ENCODE measurements at places on chromosomes 7 and 10.

- no peak for DNase-seq
These were observed 682.8 kb upstream of the NRP1 start for GRCh38 chr10:34017281-34017680.

GRCh38 chr10:83612050-83612449, 527.3 kb upstream of the GHITM start:
- no peak for DNase-seq

DNA sequence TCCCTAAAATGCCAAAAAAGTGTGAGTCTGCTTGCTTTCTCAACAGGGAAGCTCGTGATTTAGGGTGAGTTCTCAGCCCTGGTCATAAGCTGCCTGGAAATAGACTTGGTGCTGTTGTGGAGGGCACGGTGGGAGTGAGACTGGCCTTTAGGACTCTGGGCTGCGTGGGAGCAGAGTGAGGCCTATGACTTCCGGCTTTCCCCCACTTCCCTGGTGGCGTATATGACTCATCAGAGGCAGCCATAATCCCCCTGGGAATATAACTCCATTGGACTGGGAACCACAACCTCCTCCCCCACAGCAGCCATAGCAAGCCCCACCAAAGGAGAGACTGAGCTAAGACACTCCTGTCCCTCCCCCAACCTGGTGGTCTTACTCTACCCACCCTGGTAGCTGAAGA, 95.0 kb downstream of the PON1 start:
- DNase-seq: no peak

DNA sequence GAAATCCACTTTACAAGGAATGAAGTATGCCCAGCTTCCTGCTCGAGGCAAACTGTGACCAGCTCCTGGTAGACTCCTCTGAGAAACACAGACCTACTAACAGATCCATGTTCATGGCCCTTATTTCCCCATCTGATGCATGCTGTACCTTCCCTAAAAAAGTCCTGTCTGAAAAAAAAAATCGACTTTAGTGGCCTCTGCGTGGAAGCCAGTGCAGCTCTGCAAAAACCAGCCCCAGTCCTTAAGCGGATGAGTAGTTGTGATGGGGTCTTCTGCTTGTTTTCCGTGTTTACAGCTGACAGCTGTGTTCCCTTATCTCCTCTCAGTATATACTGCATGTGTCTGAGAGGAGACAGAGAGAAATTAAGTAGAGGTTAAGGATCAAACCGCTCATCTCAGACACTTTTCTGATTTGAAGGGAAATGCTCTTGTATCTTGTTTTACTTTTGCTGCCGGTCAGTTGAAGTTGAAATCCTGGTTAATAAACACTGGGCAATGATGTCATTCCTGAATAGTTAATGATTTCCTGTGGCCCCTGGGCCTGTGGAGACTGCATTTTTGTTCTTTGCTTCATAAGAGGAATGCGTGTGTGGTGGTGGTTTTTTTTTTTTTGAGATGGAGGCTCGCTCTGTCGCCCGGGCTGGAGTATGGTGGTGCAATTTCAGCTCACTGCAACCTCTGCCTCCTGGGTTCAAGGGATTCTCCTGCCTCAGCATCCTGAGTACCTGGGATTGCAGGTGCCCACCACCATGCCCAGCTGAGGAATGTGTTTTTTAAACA, 67.6 kb downstream of the DOCK1 start:
- peak; percentile 58 for DNase-seq

GRCh38 chr10:122419876-122420623, 34.4 kb upstream of the ARMS2 start:
- DNase-seq: peak; percentile 78

GRCh38 chr7:132247995-132248618, 328.2 kb downstream of the PLXNA4 start:
- no peak for DNase-seq

DNA sequence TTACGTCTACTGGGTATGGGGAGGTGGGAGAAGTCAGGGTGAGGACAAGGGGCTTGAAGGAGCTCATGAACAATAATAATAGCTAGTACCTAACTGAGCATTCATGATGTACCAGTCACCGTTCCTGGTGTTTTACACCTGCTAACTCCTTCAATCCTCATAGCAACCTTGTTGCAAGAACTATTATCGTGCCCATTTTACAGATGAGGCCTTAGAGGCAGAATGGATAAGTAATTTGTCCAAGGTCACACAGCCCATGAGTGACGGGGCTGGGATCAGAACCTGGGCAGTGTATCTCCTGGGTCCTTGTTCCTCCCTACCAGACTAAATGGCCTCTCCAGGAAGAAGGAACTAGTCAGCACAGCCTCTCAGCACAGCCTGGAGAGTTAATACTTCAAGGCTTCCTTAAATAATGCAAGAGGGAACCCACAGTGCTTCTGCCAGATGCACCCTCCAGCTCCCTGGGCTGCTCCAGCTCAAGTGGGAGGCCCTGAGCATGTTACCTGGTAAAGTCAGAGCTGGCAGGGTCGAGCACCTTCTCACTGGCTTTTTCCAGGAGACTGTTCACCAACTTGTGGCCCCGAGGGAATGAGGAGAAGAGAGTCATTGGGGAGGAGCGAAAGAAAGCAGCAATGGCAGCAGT, 28.8 kb downstream of the RRP12 start:
- DNase-seq: no peak

DNA sequence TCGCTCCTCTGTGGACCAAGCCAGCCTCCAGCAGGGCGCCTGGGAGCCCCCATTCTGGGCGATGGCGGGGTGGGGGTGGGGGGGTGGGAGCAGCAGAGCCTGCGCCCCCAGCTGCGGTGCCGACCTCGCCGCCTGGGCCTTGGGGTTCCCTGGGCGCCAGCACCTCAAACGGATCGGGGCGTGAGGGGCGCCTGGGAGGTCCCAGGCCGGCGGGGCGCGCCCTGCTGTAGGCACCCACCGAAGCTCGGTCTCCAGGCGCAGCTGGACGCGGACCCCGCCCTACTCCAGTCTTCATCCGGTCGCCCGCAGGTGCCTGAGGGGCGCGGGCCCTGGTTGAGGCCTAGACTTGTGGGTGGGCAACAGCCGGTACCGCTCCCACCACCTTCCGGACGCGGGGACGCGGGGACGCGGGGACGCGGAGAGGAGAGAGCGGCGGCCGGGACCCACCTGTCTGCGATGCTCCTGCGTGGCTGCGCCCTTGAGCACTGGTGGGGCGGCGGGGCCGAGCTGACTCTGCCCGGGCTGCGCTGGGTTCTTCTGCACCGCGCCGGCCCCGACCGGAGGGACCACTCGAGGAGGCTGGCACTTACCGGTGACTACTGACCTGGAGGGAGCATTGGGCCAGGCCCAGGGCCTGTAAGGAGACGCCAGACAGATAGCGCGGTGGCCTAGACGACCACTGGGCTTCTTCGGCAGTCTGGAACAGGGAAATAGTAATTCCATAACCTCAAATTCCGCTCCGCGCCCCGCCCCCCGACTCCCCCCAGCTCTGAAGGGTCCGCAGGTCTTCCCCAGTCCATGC, 5.5 kb upstream of the KCP start:
- DNase-seq: no peak

GRCh38 chr7:42315631-42316030, 78.6 kb upstream of the GLI3 start:
- peak; percentile 39 for DNase-seq

GRCh38 chr10:72557362-72557761, 68.5 kb downstream of the MICU1 start:
- no peak for DNase-seq

DNA sequence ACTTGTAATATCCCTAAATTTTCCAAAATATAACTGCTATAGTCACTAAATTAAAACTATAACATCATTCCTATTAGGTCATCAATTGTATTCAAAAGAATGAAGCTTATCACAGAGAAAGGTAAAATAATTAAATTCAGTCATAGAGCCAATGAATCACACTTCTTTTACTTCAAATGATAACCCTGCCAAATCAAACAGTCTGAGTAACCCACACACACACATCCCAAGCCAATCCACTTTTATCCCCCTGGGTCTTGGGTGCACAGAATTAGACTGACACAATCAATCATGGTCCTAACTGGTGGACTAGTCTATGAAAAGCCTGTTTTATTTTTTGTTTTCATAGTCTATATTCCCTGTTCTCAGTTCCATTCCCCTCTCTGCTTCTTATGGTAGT, 25.6 kb downstream of the CTNNA3 start:
- DNase-seq: no peak

GRCh38 chr7:83970081-83970480, 224.5 kb downstream of the SEMA3A start:
- DNase-seq: no peak

DNA sequence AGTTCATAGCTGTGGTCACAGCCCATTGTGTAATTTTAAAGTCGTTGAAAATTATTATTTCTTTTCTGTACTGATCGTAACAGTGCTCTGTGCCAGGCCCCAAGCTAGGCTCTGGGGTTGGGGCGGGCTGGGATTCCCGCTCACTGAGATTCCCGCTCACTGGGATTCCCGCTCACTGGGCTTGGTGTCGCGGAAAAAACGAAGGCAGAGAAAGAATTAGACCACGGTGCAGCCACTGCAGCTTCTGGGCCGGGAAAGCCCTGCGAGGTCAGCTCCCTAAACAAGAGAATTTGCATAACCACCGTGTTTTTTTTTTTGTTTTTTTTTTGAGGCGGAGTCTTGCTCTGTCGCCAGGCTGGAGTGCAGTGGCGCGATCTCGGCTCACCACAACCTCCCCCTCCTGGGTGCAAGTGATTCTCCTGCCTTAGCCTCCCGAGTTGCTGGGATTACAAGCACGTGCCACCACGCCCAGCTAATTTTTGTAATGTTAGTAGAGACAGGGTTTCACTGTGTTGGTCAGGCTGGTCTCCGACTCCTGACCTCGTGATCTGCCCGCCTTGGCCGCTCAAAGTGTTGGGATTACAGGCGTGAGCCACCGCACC, 31.2 kb downstream of the FOXK1 start:
- DNase-seq: no peak

- DNase-seq: no peak
These were observed 74.9 kb downstream of the SFMBT2 start for GRCh38 chr10:7335977-7336376.

GRCh38 chr7:77281780-77282478, 82.3 kb upstream of the FGL2 start:
- DNase-seq: peak; percentile 34

GRCh38 chr10:50393784-50394467, 142.6 kb upstream of the ASAH2 start:
- no peak for DNase-seq

Measured in muscle of back (tissue), 13 donors.